NCI-H1105 (cell line): ENCODE measurements at places on chromosomes 4 and X.
A peak's percentile ranks its signal among the peaks of the same experiment; 100 is the strongest.

- no peak for DNase-seq
Observed at GRCh38 chr4:59938166-59938565, 1262.0 kb upstream of the ADGRL3 start.

DNA sequence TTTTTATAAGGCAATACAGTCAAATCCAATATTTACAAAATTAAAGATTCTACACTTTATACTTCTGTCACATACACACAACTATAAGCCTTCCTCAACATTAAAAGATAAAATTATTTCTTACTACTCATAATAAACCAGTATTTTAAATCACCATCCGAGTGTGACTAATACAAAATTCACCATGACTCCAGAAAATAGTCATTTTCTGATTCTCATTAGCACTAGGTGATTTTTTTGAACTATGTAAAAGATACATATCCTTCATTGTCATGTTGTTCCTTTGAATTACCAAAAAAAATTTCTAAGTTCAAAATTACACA lies 646 bp upstream of the SLC7A11 start:
- no peak for DNase-seq

DNA sequence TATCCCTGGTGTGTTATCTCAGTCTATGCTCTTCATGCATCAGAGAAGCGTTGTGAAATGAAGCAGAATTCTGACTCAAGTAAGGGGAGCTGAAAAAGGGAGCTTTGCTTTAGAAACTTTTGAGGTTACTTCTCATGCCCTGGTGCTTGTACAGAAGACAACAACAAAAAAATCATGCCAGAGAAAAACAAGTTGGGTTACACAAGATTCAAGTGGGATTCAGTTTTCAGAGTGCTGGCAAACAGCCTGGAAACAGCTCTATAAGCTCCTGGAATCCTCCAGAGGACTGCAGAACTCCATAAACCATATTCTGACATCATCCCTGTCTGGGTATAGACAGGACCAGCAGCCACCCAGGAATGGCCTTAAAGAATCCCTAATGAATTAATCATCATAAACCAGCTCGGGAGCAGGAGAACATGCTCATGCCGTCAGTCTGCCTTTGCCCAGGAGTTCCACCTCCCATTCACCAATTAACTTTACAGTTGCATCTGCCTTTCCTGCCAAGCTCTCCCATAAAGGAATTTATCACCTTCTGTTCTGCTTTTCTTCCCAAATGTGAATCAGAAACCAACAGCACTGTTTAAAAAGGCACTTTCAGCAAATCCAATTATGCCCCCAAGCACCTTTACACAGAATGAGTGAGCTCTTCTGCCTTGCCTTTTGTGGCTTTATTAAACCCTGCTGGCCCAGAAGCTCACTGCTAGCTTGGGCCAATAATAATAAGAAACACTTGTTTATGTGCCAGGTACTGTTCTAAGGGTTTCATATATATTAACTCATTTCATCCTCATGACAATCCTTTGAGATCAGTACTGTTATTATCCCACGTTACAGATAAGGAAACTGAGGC lies 54.5 kb upstream of the FBXW7 start:
- peak; percentile 29 for DNase-seq

DNA sequence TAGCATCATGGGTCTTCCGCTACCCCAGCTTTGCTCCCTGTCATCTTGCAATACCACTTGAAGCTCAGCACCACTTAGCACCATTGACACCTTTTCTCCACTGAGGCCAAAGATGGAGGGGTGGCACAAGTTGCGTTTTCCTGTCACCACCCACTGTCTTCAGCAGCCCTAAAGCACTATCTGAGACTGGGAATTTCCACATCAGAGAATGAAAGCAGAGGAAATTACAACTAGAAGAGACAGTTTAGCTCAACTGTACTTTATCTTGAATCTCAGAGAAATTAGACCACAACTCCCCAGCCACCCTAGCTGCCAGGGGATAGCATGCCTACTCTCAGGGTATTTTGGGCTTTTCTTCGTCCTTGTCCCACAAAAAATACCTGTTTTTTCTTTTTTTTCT lies 111.0 kb downstream of the DDIT4L start:
- no peak for DNase-seq

- no peak for DNase-seq
Observed at GRCh38 chr4:2337896-2338295, 76.0 kb upstream of the MXD4 start.

GRCh38 chr4:6389142-6389825 lies 83.1 kb downstream of the PPP2R2C start:
- no peak for DNase-seq

DNA sequence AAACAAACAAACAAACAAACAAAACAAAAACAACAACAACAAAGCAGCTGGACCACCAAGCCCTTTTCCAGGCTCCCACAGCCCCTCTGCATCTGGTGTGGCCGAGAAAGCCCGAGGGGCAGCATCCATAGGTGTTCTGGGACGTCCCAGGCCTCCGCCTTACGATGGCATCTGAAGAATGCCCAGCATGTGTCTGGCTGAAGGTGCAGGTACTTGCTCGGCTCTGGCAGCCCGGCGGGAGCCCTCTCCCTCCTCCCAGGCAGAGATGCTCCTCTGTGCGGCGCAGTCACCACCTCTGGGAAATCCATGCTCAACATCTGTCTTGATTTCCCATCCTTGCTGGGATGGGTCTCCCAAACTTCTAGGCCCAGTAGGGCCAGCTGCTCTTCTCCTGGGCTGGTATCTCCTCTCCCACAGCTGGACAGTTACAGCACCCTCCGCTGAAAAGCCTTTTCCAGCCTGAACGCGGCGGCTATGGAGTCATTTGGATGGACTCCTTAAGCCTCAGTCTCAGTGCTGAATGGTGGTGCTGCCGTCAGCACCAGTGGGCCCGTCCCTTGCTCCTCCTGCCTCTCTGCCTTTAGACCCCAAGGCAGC lies 4.3 kb downstream of the PSAPL1 start:
- DNase-seq: no peak

- DNase-seq: no peak
Observed at GRCh38 chr4:130335417-130336194, 1239.7 kb downstream of the C4orf33 start.

DNA sequence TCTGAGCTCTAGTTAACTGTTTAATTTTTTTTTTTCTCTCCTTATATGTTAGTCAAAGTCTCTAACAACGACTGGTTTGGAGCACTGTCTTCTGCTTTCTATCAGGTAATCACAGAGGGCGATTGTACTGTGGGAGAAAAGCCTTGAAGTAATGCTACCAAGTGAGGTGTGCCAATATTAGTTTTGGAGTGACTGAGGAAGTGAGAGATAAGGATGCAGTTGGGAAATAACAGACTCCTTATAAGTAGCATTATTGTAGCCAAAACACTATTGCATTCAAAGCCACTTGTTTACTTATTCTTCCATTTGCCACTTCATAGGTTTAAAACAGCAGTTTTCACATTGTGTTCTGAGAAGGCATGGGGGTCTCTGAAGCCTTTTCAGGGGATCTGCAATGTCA lies 79.1 kb upstream of the SLC6A14 start:
- no peak for DNase-seq

- no peak for DNase-seq
Observed at GRCh38 chrX:70878902-70879301, 29.6 kb downstream of the TEX11 start.

GRCh38 chrX:133979641-133980230 lies 5.7 kb downstream of the GPC3 start:
- peak; percentile 81 for DNase-seq

DNA sequence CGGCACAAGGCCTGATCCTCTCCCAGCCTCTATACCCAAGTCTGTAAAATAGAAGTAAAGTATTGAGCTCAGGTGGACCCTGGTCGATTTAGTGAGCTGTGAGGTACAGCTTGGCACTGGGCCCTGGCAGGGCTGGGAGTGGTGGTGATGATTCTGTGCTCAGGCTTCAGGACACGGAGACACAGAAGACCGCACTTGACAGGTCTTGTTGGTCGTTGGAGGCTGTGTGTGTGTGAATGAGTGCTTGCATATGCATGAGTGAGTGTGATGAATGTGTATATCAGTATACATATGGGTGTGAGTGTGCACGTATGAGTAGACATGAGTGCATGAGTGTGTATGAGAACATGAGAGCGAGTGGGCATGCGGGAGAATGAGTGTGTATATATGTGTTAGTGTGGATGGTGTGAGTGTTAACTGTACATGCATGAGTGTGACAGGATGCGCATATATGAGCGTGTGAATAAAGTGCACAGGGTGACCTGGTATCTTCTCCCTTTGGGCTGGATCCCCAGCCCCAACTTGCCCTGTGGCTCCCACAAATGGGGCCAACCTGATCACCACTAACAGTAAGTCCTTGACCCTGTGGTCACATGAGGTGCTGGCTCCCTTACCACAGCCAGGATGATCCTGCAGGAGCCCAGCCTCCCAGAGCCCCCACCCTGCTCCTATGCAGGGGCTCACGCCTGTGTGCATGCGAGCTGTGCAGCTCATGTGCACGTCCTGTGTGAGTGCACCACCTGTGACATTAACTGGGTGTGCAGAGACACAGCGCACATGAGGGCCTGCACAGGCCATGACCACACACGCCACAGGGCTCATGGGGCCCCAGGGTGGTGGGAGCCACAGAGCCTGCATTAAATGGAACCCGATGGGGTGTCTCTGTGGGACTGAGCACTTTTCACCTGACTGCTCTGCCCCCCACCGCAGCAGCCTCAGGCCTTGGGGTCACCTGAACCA lies 20.8 kb downstream of the SH3BP2 start:
- no peak for DNase-seq

- peak; percentile 25 for DNase-seq
Observed at GRCh38 chr4:55396308-55397125, 760 bp downstream of the TMEM165 start.

DNA sequence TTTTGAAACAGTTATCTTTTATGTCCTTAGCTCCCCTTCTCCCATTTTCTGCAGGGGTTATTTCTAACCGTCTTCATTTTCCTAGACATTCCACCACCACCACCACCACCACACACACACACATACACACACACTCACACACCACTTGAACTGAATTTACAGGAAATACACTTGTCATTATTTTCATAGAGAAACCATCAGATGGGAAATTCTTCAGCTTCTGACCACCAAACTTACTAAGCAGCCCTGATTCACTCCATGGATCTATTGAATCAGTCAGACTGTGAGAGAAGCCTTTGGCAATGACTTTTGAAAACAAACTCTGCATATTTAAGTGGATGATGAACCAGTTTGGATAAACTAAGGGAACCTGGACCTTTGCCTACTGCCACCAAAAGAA lies 210.1 kb upstream of the NHS start:
- DNase-seq: no peak

DNA sequence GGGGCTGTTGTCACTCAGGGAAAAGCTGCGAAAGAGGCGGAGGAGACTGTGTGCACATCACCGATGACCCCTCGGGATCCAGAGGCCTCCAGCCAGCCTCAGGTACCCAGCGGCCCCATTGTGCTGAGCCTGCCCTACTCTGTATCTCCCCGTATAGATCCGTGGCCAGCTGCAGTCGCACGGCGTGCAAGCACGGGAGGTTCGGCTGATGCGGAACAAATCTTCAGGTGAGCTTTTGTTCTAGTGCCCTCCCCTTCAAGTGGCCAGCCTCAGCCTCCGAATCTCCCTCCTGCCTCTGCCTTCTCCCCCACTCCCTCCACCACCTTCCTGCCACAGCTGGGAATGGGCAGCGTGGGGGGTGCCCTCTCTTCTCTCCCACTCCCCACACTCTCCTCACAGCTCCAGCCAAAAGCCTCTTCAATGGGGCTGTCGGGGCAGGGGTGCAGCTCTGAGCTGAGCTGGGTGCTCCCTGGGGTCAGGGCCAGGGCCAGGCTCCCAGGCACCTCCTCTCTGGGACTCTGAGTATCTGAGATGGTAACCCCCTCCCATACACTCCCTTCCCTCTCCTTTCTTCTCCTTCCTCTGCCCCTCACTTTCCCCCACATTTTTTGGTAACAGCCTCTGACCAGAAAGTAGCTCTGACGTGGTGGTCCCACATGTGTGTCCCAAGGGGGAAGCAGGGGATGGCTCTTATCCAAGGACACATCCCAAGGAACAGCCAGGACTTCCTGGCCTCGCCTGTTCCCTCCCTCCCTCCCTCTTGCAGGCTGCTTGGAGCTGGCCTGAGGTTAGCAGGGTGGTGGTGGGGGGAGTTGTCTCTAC lies 20.4 kb upstream of the UBA1 start:
- no peak for DNase-seq

GRCh38 chr4:87053802-87054767 lies 119.3 kb downstream of the AFF1 start:
- DNase-seq: no peak
